ENCODE measurements at places on chromosomes 12 and 14.

- no peak for DNase-seq
Measured at GRCh38 chr12:91419809-91420208, 237.2 kb upstream of the DCN start.

GRCh38 chr12:84247931-84248330 lies 664.7 kb downstream of the SLC6A15 start:
- no peak for DNase-seq

DNA sequence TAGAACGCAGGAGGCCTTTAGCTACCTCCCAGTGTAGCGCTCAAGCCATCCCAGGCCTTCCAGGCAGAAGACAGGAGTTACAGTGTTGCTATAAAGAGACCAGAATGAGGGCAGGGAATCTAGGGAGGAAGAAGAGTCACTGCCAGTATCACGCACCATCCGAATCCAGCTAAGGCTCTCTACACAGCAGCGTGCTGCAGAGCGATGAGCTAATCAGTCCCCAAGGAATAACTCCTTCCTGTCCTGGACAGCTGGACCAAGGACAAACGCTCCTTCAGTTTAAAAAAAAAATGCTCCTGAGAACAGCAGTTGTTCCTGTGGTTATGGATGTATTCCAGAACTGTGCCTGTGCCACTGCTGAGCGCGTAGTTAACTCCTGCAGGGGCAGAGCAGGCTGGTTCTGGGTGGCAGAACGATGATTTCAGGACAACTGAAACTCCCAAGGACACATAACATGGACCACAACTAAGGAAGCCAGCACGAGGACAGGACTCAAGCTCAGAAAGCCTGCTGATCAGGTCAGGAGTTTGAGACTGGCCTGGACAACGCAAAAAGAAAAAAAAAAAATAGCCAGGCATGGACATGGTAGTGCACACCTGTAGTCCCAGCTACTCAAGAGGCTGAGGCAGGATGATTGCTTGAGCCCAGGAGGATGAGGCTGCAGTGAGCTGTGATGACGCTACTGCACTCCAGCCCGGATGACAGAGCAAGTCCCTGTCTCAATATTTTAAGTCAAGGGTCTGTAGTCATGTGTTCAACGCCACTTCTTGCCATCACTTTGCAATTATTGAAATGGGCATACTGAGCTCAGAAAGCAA lies 2.6 kb downstream of the IFFO1 start:
- no peak for DNase-seq

DNA sequence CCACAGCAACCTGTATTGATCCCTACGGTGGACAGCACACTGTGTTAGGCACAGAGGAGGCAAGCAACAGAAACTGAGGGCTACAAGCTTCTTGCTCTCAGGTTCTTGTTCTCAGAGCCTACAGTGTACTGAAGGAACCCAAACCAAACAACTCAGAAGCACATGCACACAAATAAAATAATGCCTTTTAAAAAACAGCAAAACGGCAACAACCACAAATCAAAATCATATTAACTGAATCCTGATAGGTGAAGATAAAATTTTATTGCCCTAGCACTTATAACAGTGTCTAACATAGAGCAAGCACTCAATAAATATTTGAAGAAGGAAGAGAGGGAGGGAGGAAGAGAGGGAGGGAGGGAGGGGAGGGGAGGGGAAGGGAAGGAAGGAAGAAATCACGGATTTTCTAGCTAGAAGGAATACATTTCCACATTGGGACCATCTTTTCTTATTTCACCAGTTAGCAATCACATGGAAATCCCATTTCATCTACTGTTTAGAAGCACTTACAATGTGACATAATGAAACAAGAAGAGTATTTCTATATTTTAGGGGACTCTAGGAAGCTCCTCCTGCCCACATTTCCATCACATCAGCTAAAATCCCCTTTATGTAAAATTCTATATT lies 27.2 kb downstream of the DMAC2L start:
- DNase-seq = no peak

DNA sequence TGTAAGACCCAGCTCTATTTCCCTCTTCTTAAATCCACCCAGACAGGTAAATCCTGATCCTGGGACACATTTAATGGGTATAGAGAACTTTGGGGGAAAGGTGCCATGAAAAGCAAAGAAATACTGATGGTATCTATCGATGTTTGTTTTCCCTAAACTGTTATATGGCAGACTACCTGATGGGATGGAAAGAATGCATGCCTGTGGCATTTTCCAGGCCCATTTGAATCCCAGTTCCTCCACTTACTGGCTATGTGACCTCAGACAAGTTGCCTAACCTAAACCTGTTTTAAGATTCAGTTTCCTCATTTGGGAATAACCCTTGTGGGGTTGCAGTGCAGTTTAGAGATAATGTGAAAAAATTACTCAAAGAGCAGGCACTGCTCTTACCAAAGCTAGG lies 404.5 kb downstream of the FUT8 start:
- no peak for DNase-seq

- DNase-seq = no peak
Measured at GRCh38 chr12:118035190-118036041, 18.9 kb downstream of the RFC5 start.

- DNase-seq = no peak
Measured at GRCh38 chr12:53389702-53390101, 9.7 kb downstream of the SP1 start.

DNA sequence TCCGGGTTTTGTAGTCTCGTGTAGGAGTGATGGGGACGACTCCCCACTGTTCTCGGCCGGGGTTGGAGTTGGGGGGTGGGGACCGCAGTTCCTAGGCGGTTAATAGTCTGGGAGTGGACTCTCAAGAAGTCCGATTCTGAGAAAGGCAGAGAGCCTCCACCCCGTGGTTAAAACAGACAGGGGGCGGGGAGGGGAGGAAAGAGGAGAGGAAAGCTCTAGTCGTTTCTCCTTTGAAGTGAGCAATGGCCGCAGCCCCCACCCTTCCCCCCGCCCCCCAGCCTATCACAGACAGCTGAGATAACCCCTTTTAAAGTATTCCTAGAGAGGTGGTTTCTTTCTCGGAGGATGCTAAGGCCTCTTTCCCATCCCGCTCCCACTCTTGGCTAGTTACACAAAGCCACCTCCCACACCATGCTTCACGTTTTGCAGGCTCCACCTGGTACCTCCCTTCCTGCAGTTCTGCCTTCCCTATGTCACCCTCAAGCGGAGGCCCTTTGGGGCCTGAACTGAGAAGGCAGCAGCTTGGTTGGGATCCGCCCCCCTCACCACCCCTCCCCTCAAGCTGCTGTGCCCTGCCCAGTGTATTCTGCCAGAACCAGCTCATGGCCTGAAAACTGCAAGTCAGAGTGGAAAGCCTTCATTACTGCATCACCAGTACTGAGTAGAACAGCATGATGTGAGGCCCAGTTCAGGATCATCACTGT lies 853 bp downstream of the USP5 start:
- DNase-seq = no peak

Measured in muscle of arm (tissue), 14 donors.